Tibial nerve (tissue), 4 donors: ENCODE measurements at places on chromosomes 5 and 9. TPM values are rescaled to one million over a fixed set of nuclear protein-coding genes. Genes with fewer than 3 reads are reported as not detected.

DNA sequence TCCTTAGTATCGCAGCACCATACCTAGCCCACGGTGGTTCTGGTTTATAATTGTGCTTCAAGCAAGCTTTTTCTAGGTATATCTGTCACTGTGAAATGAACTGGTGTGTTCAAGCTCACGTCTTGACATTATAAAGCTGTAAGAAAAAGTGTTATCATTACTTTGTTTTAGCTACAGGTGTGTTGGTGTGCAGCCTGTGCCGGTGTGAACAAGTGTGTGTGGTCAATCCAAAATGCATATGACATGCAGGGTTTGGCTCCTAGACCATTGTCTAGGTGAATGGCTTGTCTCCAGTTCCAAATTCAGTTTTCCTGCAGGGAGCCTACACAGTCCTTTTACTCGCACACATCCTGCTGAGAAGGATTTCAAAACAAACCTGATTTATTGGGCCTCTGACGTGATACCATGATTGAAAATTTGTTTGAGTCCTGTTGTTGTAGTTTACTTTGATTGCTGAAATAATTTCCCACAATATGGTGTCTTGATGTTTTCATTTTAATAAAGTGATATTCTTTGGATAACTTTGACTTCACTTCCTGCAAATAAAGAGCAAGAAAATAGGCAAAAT lies 3.7 kb downstream of the LSM11 start:
- H3K36me3 ChIP-seq, result no peaks in the 10 kb centered on the region
- H3K27ac ChIP-seq, result no peak overlapping the region
- no peak for DNase-seq
- H3K27me3 ChIP-seq, result no peaks in the 10 kb centered on the region
- H3K4me1 ChIP-seq, result no peaks in the 10 kb centered on the region

DNA sequence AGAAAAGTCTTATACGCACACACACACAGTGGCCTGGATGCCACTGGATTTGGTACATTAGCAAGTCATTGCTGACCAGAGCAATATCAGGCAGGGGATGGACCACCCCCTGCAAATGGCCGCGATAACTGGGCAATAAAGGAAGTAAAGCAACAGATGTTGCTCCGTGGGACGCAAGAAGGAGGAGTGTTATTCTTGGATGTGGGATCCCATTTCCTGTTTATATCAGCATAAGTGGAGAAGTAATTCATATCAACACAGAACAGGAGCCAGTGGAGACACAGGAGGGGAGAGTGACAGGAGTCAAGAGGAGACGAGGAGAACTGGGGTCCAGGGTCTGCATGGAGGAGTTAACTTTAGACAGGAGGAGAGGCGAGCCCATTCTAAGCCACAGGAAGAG lies 18.4 kb downstream of the RUFY1 start:
- no peaks in the 10 kb centered on the region for H3K27me3 ChIP-seq
- H3K4me1 ChIP-seq, result no peaks in the 10 kb centered on the region
- no peak overlapping the region for H3K27ac ChIP-seq
- no peaks in the 10 kb centered on the region for H3K36me3 ChIP-seq
- no peak for DNase-seq
- H3K4me3 ChIP-seq, result no peak overlapping the region

- no peaks in the 10 kb centered on the region for H3K36me3 ChIP-seq
- DNase-seq, result no peak
- H3K4me1 ChIP-seq, result no peaks in the 10 kb centered on the region
- no peak overlapping the region for H3K4me3 ChIP-seq
- H3K27ac ChIP-seq, result no peak overlapping the region
- H3K27me3 ChIP-seq, result no peaks in the 10 kb centered on the region
These were observed 203.2 kb upstream of the IRX1 start for GRCh38 chr5:3392306-3392939.

- no peak overlapping the region for H3K4me3 ChIP-seq
- no peaks in the 10 kb centered on the region for H3K27me3 ChIP-seq
- H3K27ac ChIP-seq, result no peak overlapping the region
- no peaks in the 10 kb centered on the region for H3K36me3 ChIP-seq
These were observed 90.9 kb upstream of the BOD1 start for GRCh38 chr5:173707392-173707791.

DNA sequence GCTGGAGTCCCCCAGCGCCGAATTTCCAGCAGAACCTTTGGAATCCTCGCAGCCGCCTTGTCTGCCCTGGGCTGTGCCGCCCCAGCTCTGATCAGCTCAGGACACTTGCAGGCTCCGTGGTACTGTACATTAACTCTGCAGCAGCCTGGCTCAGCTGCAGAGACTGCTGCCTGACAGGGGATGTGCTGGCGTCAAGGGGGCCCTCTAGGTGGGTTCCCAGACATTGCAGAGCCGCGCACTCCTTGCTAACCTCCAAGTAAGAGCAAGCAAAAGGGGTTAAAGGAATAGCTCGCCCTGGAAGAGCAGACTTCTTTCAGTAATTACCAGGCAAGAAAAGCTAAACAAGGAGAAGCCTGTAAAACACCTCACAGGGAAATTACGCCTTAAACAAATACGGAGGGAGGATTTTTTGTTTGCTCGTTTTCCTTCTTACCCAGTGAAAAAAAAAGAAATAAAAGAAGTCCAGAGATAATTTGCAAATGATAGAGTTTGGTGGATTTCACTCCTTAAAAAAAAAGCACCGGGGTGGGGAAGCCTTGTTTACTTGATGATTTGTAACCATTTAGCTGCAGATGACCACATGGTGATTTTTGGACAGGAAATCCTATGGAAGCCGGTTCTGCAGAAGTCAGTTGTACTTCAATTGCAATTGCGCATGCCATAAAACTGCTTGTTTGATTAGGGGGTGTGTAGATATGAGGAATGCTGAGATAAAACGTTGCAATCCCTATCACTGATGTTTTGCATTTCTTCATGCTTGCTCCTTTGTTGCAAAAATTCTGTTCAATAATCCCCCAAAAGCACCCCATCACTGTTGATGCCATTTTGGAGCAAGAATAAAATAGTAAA lies 305.8 kb downstream of the PDE4D start:
- no peak for DNase-seq
- no peak overlapping the region for H3K27ac ChIP-seq
- no peaks in the 10 kb centered on the region for H3K36me3 ChIP-seq
- H3K27me3 ChIP-seq, result no peaks in the 10 kb centered on the region

- no peak overlapping the region for H3K27ac ChIP-seq
- peaks cover 9% of the 10 kb centered on the region for H3K4me1 ChIP-seq
- H3K27me3 ChIP-seq, result no peaks in the 10 kb centered on the region
These were observed 175.5 kb upstream of the KLF4 start for GRCh38 chr9:107665057-107665456.

GRCh38 chr5:6832994-6833393 lies 119.8 kb downstream of the TENT4A start:
- no peaks in the 10 kb centered on the region for H3K36me3 ChIP-seq
- no peaks in the 10 kb centered on the region for H3K4me1 ChIP-seq
- DNase-seq, result no peak
- no peak overlapping the region for H3K27ac ChIP-seq

GRCh38 chr5:162289489-162289888 lies 221.9 kb downstream of the GABRG2 start:
- no peak overlapping the region for H3K27ac ChIP-seq
- H3K4me1 ChIP-seq, result no peaks in the 10 kb centered on the region
- DNase-seq, result no peak

- H3K4me1 ChIP-seq, result peaks cover 68% of the 10 kb centered on the region
- DNase-seq, result peak; percentile 93
- no peak overlapping the region for H3K4me3 ChIP-seq
- H3K27ac ChIP-seq, result peak overlapping the region; percentile 71
- H3K36me3 ChIP-seq, result no peaks in the 10 kb centered on the region
These were observed 24.5 kb upstream of the DUSP1 start for GRCh38 chr5:172795318-172795977.

DNA sequence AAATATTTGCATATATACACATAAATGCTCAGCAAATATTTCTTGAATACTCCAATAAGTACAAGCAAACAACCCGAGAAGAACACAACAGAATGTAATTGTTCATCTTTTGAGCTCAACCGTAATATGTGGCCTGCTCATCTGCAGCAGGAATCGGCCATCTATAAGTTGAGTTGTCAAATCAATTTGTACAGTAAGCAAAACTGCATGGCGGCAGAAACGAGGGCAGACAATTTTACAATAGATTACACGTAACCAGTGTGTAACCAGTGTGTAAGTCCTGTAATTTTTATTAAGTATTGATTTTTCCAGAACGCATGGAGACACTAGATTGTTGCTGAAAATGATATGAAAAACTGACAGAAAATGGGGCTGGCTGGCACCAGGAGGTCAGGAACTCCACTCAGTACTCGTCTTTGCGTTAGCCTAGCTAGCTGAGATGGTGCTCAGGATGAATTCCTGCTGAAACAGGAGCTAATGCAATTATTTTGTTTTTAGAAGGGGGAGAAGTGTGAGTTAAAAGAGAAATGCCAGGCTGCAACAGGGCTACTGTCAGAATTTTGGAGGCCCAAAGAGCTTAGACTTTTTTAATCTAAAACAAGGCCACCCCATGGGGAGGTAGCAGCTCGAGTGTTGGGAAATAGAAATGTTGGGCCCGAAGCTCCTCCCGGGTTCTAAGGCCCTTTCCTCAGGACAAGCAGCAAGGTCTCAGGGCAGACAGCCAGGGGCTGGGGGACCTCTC lies 682 bp downstream of the DHX29 start:
- no peaks in the 10 kb centered on the region for H3K27me3 ChIP-seq
- no peak for DNase-seq
- H3K4me1 ChIP-seq, result peaks cover 39% of the 10 kb centered on the region

DNA sequence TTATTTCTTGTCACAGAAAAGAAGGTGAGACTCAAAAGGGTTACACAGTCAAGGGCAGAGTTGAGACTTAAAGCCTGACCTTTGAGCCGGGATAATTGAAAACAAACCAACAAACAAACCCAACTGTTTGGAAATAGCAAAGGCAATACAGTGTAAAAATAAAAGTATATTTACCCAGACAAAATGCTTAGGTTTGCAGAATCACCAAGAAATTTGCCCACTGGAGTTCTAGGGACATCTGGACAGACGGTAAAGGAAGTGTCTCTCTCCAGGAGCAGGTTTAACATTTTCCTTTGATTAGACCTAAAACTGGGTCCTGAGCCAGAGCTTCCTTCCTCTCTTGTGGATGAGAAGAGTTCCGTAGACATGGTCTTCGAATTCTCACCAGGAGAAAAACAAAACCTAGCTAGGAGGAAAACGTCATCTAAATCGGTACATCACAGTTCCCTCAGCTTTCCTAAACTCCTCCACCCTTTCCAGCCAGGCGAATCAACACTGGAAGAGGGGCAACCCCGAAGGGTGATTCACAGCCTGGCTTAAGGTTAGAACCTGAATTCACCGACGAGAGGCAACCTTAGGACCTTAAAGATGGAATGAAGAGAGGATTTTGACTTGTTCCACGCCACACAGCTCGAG lies 673 bp downstream of the CDC25C start:
- DNase-seq, result no peak
- H3K36me3 ChIP-seq, result no peaks in the 10 kb centered on the region
- H3K27me3 ChIP-seq, result no peaks in the 10 kb centered on the region
- H3K4me1 ChIP-seq, result peaks cover 15% of the 10 kb centered on the region

- no peaks in the 10 kb centered on the region for H3K4me1 ChIP-seq
- H3K27me3 ChIP-seq, result no peaks in the 10 kb centered on the region
- no peaks in the 10 kb centered on the region for H3K36me3 ChIP-seq
- H3K27ac ChIP-seq, result no peak overlapping the region
These were observed 130.5 kb upstream of the ITGA1 start for GRCh38 chr5:52657247-52657645.

DNA sequence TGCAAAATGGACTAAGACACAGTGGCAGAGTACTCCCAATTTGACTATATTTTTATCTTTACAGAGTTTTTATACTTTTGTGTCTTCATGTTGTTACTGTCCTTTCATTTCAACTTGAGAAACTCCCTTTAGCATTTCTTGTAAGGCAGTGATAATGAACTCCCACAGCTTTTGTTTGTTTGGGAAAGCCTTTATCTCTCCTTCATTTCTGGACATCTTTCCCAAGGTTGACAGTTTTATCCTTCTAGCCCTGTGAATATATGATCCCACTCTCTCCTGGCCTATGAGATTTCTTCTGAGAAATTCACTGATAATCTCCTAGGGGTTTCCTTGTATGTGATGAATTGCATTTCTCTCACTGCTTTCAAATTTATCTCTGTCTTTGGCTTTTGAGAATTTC lies 9.2 kb upstream of the SARDH start:
- H3K4me3 ChIP-seq, result no peak overlapping the region
- no peak overlapping the region for H3K27ac ChIP-seq
- H3K4me1 ChIP-seq, result no peaks in the 10 kb centered on the region
- peaks cover 4% of the 10 kb centered on the region for H3K27me3 ChIP-seq
- DNase-seq, result no peak

GRCh38 chr9:108913391-108913790 lies 20.5 kb downstream of the ELP1 start:
- H3K27ac ChIP-seq, result no peak overlapping the region
- no peaks in the 10 kb centered on the region for H3K27me3 ChIP-seq
- H3K4me3 ChIP-seq, result no peak overlapping the region
- no peaks in the 10 kb centered on the region for H3K4me1 ChIP-seq
- DNase-seq, result no peak

- H3K4me3 ChIP-seq, result no peak overlapping the region
- H3K4me1 ChIP-seq, result no peaks in the 10 kb centered on the region
- no peak for DNase-seq
These were observed 73.7 kb downstream of the MPDZ start for GRCh38 chr9:13205824-13206223.

FOXD4L3 gene
- total RNA-seq, result not detected

TIMD4 gene
- total RNA-seq, result not detected

SLC36A3 gene
- not detected for total RNA-seq

LURAP1L gene
- 12.5 TPM for total RNA-seq

PCDHA13 gene
- 1.3 TPM for total RNA-seq

PMPCA gene
- total RNA-seq, result 35.6 TPM

HAND1 gene
- total RNA-seq, result not detected

DOCK8 gene
- 17.9 TPM for total RNA-seq
